Esophagus mucosa (tissue), 1 donor: ENCODE measurements at places on chromosomes 4 and X. TPM values are rescaled to one million over a fixed set of nuclear protein-coding genes. Genes with fewer than 3 reads are reported as not detected.

Gene DDIT4L
- total RNA-seq = 0.56 TPM

Gene VSIG4
- 2.9 TPM for total RNA-seq

Gene TBC1D19
- total RNA-seq = 2.7 TPM

Gene HMGN5
- total RNA-seq = 3.7 TPM

Gene RAB39B
- not detected for total RNA-seq

Gene AKAP4
- not detected for total RNA-seq

Gene PLS3
- total RNA-seq = 145 TPM

Gene HGFAC
- not detected for total RNA-seq

Gene TMEM175
- 11.2 TPM for total RNA-seq

Gene BEX1
- total RNA-seq = not detected
